ENCODE measurements at places on chromosomes 5 and 9.
A peak's percentile ranks its signal among the peaks of the same experiment; 100 is the strongest.

DNA sequence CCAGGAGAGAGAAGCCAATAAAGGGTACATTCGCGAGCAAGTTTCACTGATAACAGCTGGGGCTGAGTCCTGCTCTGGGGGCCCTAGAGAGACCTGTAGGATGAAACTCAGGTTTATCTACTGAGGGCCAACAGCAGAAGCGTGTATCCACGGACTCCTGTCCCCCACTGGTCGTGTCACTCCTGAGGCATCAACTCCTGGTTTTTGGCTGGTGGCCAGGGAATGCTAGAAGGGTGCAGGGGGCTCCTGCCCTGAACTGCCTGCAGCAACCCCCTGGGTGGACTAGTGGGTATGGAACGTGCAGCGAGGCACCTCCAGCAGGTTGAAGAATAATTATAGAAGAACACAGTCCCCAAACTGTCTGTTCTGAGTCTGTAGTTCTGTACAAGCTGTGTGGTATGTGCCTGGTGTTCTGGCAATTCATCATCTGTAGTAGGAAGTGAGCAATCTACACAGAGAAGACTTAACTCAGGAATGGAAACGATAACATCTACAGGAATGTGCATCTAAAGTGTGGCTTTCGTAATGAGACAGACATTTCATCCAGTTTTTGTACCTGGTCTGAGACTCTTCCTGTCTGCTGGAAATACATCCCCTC, 64.5 kb upstream of the GNA14 start:
- no peak for DNase-seq

GRCh38 chr5:136457390-136458013, 92.2 kb upstream of the TRPC7 start:
- DNase-seq: no peak

DNA sequence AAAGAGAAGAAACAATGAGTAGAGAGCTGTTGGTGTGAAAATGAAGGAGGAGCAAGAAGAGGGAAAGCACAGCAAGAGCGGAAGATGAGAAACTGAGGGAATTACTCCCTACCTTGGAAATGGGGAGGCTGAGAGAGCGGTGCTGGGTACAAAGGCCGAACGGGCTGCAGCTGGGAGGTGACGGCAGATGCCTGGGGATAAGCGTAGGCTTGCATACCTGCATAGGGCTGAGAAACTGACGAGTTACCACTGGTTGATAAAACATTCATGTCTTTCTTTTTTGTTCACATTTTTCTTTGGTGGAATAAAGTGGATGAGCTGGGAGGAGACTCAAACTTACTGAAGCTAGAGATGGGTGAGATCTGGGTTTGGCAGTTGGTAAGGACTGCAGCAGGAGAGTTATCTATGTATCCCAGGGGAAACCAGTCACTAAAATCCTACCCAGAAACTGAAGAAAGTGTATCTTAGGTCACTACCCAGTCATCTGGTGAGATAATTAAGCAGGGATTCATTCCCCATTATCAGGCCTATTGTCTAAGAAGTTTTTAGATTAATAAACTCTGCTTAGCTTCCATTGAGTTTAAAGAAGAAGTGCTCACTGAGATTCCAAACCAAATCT, 34.8 kb downstream of the FKBP15 start:
- no peak for DNase-seq

GRCh38 chr9:127949827-127950512, 12.3 kb upstream of the DPM2 start:
- no peak for DNase-seq

DNA sequence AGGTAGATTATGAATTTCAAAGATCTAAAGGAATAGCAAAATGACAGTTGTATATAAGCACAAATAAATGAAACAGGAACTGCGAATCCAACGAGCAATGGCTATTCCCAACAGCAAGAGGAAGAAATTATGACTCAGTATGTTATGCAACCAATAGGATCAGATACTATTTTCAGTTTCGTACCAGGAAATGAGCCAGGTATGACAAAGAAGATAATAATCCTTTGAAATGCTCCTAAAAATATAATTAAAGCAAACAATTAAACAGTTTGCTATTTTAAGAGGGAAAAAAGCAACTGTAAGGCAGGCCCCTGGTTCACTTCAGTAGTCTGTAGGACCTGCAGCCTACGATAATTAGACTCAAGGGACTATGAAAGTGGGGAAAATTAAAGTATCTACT, 58.9 kb downstream of the AUH start:
- DNase-seq: peak; percentile 8

DNA sequence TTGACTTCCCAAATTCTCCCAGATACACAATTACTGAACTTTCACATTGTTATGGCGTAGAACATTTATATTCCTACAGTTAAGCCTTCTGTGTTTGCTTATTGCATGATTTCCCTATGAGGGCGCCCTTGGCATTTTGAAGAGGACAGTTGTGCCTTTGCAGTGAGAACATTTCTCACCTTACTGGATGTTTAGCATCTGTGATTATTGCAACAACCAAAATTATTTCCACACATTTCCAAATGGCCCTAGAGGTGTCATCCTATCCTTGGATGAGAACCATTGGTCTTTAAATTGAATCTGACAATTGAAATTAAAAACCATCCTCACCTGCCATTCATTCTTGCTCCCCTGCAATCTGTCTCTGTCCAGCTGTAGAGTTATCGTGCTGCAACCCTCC, 104.0 kb downstream of the MAMDC2 start:
- no peak for DNase-seq

DNA sequence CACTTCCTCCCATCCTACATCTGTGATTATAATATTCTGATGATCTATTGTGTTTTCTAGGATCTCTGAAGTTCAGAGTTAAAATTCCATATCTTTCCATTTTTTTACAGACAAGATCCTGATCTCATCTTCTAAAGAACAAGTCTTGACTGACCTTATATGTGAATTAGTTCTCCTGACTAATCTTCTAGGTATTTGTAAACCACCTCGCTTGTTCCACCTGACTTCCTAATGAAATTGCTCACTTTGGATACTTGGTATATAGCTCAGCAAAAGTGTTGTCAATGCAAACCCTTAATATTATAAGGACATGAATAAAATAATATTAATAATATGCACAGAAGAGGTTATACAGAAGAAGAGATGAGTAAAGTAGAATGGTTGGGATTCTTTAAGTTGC, 68.2 kb upstream of the NR4A3 start:
- DNase-seq: no peak

Data from HuH-7 (cell line).